Fibroblast of the aortic adventitia (primary cell): ENCODE measurements at places on chromosomes 12 and 14. TPM values are rescaled to one million over a fixed set of nuclear protein-coding genes. Genes with fewer than 3 reads are reported as not detected.

GRCh38 chr12:75820848-75821578 is 210.6 kb downstream of the PHLDA1 start:
- peak; percentile 98 for DNase-seq

Gene TAS2R50
- total RNA-seq, result 3.1 and 6.5 TPM in 2 replicates

Gene PROX2
- total RNA-seq, result not detected in 2 replicates

DNA sequence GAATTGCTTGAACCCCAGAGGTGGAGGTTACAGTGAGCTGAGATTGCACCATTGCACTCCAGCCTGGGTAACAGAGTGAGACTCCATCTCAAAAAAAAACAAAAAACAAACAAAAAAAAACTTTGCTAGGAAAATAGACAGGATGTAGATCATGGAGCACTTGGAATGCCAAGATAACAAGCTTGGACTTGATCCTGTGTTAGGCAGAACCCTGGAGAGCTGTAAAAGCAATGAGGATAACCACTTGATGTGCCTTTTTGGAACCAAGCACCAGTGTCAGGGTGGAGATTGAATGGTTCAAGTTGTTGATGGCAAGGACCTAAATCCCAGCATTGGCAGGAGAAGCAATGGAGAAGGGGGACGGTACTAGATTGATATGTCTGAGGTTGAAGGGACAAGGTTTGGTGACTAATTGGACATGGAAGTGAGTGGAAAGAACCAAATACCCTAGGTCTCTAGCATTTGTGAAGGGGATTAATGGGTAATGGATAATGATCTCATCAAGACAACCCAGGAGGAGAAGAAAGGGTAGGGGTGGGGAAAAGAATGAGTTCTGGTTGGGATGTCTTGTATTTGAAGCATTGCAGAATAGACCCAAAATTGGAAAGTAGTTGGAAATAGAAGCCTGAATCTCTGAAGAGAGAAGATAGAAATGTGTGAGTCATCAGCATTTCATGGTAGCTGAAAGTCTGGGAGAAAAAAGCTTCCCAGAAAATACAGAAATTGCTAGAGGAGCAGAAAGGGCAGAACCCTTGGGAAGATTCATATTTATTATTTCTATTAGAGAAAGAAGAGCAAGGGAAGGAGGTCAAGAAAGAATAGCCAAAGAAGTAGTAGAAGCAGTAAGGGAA is 176.7 kb downstream of the NUAK1 start:
- DNase-seq, result no peak

Gene FBLN5
- 56.8 and 137 TPM in 2 replicates for total RNA-seq

Gene ENDOU
- total RNA-seq, result 0.36 TPM in 1 of 2 replicates, not detected in the other

DNA sequence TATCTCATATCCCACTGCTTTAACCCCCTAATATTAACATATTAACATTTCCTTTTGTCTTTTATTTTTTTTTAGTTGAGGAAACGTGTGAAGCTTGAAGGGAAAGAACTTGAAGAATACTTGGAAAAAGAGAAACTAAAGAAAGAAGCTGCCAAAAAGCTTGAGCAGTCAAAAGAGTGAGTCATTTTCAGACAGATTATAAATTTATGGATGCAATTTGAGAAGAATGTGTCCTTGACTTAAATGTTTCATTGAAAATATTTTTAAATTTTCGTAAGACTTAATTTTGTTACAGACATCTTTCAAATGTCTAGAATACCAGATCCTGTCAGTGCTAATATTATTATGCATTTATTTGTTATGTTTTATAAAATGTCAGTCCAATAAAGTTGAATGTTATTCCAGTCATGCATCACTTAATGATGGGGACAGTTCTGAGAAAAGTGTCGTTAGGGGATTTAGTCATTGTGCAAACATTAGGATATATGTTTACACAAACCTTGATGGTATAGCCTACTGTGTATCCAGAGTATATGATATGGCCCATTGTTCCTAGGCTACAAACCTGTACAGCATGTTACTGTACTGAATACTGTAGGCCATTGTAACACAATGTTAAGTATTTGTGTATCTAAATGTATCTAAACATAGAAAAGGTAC is 32.6 kb downstream of the CPSF2 start:
- DNase-seq, result peak; percentile 37

GRCh38 chr14:100503251-100503650 is 84.0 kb downstream of the BEGAIN start:
- DNase-seq, result no peak

DNA sequence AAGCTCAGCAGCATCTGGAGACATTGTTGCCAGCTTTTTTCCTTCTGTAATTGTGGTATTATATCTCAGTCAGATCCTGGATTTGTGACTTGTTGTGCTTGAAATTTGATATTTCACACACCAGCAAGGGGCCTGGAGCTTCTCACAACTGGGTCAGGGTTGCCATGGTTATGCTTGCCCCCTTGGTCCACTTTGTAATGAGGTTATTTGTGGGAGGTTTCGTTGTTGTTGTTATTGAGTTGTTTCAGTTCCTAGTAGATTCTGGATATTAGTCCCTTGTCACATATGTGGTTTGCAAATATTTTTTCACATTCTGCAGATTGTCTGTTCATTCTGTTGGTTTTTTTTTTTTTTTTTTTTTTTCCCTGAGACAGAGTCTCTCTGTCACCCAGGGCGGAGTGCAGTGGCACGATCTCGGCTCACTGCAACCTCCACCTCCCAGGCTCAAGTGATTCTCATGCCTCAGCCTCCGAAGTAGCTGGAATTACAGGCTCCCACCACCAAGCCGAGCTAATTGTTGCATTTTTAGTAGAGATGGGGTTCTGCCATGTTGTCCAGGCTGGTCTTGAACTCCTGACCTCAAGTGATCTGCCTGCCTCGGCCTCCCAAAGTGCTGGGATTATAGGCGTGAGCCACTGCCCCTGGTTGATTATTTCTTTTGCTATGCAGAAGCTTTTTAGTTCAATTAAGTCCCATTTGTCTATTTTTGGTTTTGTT is 80.6 kb upstream of the ETV6 start:
- no peak for DNase-seq

DNA sequence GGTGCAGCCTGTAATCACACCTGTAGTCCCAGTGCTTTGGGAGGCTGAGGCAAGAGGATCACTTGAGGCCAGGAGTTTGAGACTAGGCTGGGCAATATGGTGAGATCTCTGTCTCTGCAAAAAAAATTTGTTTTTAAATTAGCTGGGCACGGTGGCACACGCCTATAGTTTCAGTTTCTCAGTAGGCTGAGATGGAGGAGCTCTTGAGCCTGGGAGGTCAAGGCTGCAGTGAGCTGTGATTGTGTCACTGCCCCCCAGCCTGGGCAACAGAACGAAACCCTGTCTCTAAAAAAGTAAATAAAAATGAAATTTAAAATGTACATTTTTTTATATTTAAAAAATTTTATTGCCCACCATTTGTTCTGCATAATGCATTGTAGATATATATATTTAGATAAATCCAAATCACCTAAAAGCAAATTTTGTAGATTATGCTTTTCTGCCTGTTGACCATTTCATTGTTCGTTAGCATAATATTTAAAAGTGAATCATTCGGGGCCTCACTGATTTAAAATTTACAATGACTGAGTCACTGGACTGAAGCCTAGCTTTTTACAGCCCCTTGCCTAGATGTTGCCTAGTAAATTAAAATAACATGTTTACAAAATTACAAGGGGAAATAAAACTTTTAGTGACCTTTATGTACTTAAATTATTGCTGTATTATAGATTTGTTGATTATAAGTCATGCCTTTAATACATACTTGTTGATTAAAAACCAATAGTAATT is 87.9 kb downstream of the USP15 start:
- DNase-seq, result peak; percentile 5

- DNase-seq, result no peak
Observed at GRCh38 chr14:38710196-38710595, 392.8 kb downstream of the SEC23A start.

GRCh38 chr14:32473464-32473855 is 144.4 kb downstream of the AKAP6 start:
- peak; percentile 65 for DNase-seq
